ENCODE measurements at places on chromosomes 11 and 22.
A peak's percentile ranks its signal among the peaks of the same experiment; 100 is the strongest.

GRCh38 chr22:43774318-43774915, 37.7 kb downstream of the EFCAB6 start:
- H3K27ac ChIP-seq = no peak overlapping the region
- DNase-seq = no peak
- no peaks in the 10 kb centered on the region for H3K27me3 ChIP-seq
- no peaks in the 10 kb centered on the region for H3K4me1 ChIP-seq
- H3K4me3 ChIP-seq = no peak overlapping the region
- H3K36me3 ChIP-seq = peaks cover 5% of the 10 kb centered on the region

- H3K4me3 ChIP-seq = no peak overlapping the region
- H3K27me3 ChIP-seq = peaks cover 27% of the 10 kb centered on the region
- no peak overlapping the region for H3K27ac ChIP-seq
- H3K36me3 ChIP-seq = no peaks in the 10 kb centered on the region
- no peak for DNase-seq
Measured at GRCh38 chr22:48523091-48523490, 1304.6 kb downstream of the BRD1 start.

DNA sequence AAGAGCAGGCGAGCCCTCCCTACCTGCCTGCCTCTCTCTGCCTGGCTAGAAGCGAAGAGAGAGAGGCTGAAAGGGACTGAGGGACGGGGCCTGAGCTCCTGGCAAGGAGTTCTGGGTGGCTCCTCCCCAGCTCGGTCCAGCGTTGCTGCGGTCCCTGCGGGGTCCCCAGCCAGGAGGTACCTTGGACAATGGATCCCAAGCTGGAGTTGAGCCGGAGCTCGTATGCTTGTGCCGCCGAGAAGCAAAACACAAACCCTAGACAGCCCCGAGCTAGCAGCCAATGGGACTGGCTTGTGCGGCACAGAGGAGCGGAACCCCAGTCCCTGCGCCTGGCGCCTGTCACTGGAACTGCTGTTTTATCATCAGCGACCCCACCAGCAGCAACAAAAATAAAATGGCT, 18.3 kb downstream of the SLC25A18 start:
- H3K36me3 ChIP-seq = no peaks in the 10 kb centered on the region
- no peak for DNase-seq
- H3K27ac ChIP-seq = no peak overlapping the region
- H3K4me3 ChIP-seq = no peak overlapping the region
- H3K27me3 ChIP-seq = peaks cover 5% of the 10 kb centered on the region
- no peaks in the 10 kb centered on the region for H3K4me1 ChIP-seq

DNA sequence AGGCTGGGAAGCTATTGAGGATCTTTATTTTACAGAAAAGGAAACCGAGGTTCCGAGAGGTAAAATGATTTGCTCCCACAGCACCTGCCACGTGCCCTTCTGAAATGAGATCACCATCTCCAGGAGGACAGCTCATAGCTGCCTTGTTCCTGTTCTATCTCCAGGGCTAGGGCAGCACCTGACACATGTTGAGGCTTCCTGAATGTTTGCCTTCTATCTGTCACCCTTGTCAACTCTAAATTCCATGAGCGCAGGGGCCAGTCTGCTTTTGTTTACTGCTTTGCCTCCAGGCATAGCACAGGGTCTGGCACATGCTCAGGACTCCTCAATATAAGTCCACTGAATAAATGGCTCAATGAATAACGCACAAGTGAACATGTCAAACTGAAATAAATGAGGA, 24.1 kb downstream of the ASCC2 start:
- no peak for DNase-seq
- peaks cover 77% of the 10 kb centered on the region for H3K36me3 ChIP-seq
- no peak overlapping the region for H3K27ac ChIP-seq
- H3K4me3 ChIP-seq = no peak overlapping the region

GRCh38 chr11:61541598-61541997, 33.0 kb downstream of the LRRC10B start:
- no peak overlapping the region for H3K27ac ChIP-seq
- no peak for DNase-seq
- H3K36me3 ChIP-seq = no peaks in the 10 kb centered on the region
- H3K4me1 ChIP-seq = no peaks in the 10 kb centered on the region

DNA sequence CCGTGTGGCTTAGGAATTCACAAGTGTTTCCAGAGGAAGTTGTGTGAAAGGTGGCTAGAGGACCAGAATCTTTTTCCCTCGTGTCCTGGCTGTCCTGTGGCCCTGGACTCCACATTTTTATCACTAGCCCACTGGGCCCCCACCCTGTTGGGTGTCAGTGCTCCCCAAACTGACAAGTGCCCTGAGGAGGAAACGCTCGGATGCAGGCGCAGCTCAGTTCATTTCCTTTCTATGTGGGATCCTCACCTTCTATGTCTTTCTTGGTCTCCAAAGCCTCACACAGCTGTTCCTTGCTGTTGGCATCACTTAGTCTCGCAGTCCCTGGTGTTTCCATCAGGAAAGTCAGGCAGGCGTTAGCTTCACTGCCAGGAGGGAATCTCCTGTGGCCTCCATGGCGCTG, 68.0 kb upstream of the KCNQ1OT1 start:
- no peak for DNase-seq
- no peaks in the 10 kb centered on the region for H3K4me1 ChIP-seq

- peak; percentile 28 for DNase-seq
- no peaks in the 10 kb centered on the region for H3K36me3 ChIP-seq
- H3K27me3 ChIP-seq = no peaks in the 10 kb centered on the region
- H3K4me3 ChIP-seq = no peak overlapping the region
- no peaks in the 10 kb centered on the region for H3K4me1 ChIP-seq
- H3K27ac ChIP-seq = no peak overlapping the region
Measured at GRCh38 chr11:69207165-69207889, 51.6 kb downstream of the SMIM38 start.

GRCh38 chr11:94780432-94780831, 12.3 kb downstream of the AMOTL1 start:
- no peaks in the 10 kb centered on the region for H3K27me3 ChIP-seq
- H3K4me3 ChIP-seq = no peak overlapping the region
- no peak overlapping the region for H3K27ac ChIP-seq
- peaks cover 10% of the 10 kb centered on the region for H3K4me1 ChIP-seq
- H3K36me3 ChIP-seq = no peaks in the 10 kb centered on the region

- no peak for DNase-seq
- no peaks in the 10 kb centered on the region for H3K36me3 ChIP-seq
- H3K27ac ChIP-seq = no peak overlapping the region
- H3K27me3 ChIP-seq = no peaks in the 10 kb centered on the region
Measured at GRCh38 chr11:30521297-30522071, 64.7 kb downstream of the MPPED2 start.

- H3K36me3 ChIP-seq = no peaks in the 10 kb centered on the region
- peaks cover 21% of the 10 kb centered on the region for H3K27me3 ChIP-seq
- H3K4me3 ChIP-seq = peak overlapping the region; percentile 48
- peaks cover 28% of the 10 kb centered on the region for H3K4me1 ChIP-seq
- no peak overlapping the region for H3K27ac ChIP-seq
- DNase-seq = peak; percentile 65
Measured at GRCh38 chr11:46295312-46296058, 18.0 kb downstream of the CREB3L1 start.

GRCh38 chr11:105108247-105108646, 31.3 kb downstream of the CARD18 start:
- no peak overlapping the region for H3K4me3 ChIP-seq
- H3K27ac ChIP-seq = no peak overlapping the region
- H3K4me1 ChIP-seq = no peaks in the 10 kb centered on the region
- no peak for DNase-seq

DNA sequence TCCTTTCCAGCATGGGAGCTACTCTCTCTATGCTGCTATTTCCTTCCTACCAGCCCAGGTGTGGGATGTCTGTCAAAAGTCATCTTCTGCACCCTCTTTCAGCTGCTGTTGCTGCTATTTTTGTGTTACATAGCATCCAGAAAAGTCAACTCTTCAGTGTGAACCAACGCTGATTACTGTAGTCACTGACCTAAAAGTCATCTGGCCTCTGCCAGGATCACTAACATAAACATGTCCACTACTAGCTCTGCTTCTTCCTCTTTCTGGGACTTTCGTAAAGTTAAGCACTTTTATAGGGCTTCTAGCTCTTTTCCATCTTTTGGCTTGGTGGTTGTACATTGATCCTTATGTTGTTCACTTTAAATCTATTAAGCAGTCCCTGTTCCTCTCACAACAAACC, 90.2 kb upstream of the CARD18 start:
- DNase-seq = no peak
- H3K27ac ChIP-seq = no peak overlapping the region
- H3K27me3 ChIP-seq = no peaks in the 10 kb centered on the region

DNA sequence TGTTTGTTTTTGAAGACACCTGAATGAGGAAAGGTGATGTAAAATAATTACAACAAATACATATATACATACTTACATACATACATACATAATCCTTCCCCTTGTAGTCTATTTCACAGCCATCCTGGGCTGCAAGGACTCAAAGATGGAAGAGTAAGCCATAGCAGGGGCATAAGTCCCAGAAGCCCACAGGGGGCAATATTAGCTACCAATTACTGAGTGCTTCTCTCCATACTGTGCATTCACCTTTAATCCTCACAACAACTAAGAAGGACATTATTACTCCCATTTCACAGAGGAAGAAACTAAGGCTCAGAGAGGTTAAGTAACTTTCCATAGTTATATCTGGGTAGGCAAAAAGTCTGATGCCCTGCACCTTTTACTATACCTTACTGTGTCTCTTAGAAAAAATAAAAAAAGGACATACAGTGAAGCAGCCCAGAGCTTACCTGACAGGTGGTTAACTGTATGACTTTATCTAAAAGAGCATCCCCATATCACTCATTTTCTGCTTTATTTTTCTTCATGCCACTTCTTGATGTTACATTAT, 2.7 kb downstream of the SERGEF start:
- H3K27me3 ChIP-seq = no peaks in the 10 kb centered on the region
- H3K36me3 ChIP-seq = peaks cover 16% of the 10 kb centered on the region
- no peak overlapping the region for H3K27ac ChIP-seq

DNA sequence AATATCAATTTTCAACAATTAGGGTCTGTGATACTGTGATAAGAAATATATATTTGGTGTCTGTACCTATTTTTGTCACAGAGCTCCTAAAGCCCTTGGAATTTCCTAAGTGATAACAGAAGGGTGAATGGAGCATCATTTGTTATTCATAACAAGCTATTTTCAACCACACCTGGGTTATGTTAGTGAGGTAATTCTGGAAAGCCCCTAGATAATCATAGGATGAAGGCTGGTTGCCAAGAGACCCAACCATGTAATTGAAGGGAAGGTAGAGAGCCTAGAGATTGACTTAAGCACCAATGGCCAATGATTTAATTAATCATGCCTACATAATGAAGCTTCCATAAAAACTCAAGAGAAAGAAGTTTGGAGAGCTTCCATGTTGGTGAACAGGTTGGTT, 109.4 kb downstream of the KIF18A start:
- no peak overlapping the region for H3K27ac ChIP-seq
- no peaks in the 10 kb centered on the region for H3K4me1 ChIP-seq

- DNase-seq = no peak
- no peaks in the 10 kb centered on the region for H3K36me3 ChIP-seq
- H3K27ac ChIP-seq = no peak overlapping the region
- no peak overlapping the region for H3K4me3 ChIP-seq
- H3K27me3 ChIP-seq = no peaks in the 10 kb centered on the region
Measured at GRCh38 chr11:75714211-75714610, 3.4 kb upstream of the MOGAT2 start.

DNA sequence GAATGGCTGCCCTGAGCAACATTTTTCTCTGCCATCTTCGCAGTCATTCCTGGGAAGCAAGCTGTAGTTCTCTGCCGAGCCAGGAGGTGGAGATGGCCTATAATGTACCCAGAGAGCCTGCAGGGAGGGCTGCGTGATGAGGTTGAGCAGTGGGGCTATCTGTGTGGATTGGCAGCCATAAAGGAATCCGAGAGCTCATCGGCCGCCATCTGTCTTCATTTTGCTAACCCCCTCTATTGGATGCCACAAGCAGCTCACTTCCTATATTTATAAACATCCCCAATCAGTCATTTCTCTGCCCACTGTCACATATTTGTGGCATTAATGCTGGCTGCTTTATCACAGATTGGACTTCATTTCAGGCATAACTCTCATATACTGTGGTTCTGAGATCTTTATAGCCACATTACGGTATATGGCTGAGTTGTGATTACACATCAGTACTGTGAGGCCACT, 209.5 kb downstream of the NTM start:
- no peak overlapping the region for H3K4me3 ChIP-seq
- no peaks in the 10 kb centered on the region for H3K4me1 ChIP-seq
- DNase-seq = no peak
- no peaks in the 10 kb centered on the region for H3K36me3 ChIP-seq
- H3K27ac ChIP-seq = no peak overlapping the region

DNA sequence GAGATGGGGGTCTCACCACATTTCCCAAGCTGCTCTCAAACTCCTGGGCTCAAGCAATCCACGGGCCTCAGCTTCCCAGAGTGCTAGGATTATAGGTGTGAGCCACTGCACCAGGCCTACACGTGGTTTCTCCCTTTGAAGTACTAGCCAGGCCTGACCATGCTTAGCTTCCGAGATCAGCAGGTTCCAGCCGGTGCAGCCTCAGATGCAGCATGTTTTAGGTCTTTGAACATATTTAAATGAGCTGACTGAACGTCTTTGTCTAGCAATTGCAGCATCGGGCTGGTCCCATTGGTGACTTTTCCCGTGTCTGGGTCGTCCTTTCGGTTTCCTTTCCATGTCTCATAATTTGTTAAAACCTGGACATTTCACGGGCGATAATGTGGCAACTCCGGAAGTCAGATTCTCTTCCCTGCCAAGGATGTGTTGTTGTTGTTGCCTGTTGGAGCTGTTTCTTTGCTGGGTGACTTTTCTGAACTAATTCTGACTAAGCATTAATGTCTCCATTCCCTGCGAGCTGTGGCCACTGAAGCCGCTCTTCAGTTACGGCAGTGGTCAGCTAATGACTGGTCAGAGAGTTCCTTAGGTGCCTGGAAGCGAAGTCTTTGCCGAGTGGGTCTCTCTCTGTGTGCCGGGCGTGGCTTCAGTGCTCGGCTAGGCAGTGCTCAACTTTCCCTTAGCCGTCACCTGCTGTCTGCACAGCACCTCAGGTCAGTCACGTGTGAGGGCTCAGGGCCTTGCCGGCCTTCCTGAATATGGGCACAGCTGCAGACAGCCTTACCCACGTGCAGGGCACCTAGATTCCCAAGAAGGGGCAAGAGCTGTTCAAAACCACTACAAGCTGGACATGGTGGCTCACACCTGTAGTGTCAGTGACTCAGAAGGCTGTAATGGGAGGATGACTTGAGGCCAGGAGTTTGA, 3.8 kb upstream of the CYP2D6 start:
- H3K27me3 ChIP-seq = no peaks in the 10 kb centered on the region
- no peak overlapping the region for H3K27ac ChIP-seq
- no peak overlapping the region for H3K4me3 ChIP-seq
- no peaks in the 10 kb centered on the region for H3K36me3 ChIP-seq
- no peaks in the 10 kb centered on the region for H3K4me1 ChIP-seq
- DNase-seq = no peak

DNA sequence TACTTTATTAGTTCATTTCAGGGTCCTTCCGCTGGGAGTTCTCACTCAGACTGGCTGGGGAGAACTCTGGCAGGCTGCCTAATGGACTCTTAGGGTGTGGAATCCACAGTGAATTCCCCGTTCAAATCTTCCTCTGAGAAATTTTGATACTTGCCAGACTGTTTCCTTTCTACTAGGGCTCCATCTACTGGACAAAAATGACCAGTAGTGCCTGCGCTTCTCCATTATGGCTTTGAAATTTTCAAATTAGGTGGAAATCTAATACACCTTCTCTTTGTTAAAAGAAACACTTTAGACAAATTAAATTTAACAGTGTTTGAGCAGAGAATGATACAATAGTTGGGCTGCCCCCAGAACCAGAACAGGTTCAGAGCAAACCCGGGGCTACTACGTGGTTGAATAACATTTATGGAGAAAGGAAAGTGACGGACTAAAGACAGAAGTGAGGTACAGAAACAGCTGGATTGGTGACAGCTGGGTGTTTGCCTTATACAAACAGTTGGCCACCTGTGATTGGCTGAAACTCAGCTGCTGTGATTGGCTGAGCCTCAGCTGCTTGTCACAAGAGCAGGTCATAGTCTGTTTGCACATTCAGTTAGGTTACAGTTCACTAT, 52.9 kb upstream of the FDX1 start:
- H3K27me3 ChIP-seq = no peaks in the 10 kb centered on the region
- no peaks in the 10 kb centered on the region for H3K36me3 ChIP-seq
- DNase-seq = peak; percentile 64
- H3K4me1 ChIP-seq = no peaks in the 10 kb centered on the region

All from tibial artery (tissue), 4 donors.